ENCODE measurements at places on chromosomes 4 and X.

DNA sequence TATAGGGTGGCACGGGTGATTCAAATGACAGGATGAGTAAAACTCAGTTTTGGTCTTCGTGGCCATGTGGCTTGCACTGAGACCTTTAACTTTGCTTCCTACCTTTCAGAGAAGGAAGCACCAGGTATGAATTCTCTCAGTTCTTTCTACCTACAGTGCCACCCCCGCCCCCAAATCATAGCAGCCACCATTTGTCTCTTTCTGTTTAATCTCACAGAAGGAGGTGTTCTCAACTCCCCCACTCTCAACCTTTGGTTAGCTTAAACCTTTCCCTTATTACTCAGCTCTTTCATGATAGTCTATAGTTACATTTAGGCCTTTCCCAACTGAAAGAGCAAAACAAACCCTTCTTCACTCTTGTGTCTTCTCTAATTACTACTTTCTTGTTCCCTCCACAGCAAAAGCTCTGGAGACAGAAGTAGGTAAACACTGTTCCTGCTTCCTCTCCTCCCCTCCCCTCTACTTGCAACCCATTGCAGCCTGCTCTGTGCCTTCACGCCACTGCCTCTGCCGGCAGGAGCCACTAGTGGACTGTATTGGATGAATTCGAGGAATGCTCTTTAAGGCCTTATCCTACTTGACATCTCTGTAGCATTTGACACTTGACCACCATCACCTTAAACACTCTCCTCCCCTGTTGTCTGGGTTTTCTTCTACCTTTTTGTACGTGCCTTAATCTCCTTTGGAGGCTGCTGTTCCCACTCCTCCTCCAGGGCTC is 123.7 kb downstream of the AFF1 start:
- no peak for DNase-seq

DNA sequence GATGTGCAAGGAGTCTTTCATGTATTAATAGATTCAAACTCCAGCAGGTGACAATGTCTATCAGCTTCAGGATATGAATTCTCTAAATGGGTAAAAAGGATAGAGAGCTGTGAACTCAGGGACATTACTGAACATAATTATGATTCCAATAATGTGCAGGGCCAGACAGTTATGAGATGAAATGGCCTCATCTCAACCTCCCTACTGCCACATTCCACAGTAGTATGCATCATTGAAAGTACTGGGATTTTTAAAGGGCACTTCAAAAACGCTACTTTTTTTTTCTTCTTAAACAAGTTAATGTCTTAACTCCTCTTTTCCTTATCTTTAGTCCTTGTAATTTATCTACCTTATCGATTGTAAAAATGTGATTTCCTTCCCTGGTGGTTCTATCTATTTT is 202.0 kb downstream of the APBB2 start:
- DNase-seq = peak; percentile 59

- DNase-seq = no peak
Observed at GRCh38 chr4:121555315-121556107, 141.3 kb downstream of the ANXA5 start.

DNA sequence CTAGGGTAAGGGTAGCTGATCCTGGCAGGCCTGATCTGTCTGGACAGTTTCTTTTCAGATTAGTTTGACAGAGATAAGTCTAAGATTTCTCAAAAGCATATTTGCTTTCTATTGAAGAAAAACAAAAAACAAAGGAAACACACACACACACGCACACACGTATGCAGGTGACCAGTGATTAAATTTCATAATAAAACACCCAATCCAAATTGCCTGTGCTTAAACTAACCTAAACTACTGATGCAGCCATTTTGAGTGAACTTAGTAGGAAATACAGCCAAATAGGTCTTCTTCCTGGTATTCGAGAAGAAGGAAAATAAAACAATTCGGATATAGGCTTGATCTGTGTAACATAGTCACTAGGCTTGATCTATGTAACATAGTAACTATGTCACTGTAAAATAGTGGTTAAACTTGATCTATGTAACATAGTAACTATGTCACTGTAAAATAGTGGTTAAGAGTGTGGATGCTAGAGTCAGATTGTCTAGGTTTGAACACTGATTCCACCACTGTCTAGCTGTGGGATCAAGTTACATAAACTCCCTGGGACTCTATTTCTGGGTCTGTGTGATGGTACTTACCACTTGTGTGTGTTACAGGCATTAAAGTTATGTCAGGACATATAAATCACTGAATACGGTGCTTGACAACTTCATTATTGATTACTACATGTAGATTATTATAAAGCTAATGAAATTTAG is 9.8 kb upstream of the CCNG2 start:
- no peak for DNase-seq

DNA sequence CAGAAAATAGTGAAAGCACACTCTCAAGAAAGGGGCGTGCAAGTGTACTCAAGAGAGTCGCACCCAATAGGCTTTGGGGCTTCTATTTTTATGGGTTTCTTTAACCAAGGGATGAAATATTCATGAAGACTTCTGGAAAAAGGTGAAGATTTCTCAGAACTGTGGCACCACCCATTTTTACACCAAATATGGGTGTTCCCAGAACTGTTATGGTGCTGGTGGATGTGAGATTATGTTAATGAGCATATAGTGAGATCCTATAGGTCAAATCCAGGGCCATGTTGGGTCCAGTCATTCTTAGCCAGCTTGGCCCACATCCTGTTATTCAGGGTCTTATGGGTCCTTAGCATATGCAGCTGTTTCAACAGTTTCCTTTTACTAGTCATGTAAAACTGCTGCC is 61.0 kb upstream of the SMIM10 start:
- no peak for DNase-seq

GRCh38 chr4:66034671-66035070 is 364.4 kb upstream of the EPHA5 start:
- no peak for DNase-seq

DNA sequence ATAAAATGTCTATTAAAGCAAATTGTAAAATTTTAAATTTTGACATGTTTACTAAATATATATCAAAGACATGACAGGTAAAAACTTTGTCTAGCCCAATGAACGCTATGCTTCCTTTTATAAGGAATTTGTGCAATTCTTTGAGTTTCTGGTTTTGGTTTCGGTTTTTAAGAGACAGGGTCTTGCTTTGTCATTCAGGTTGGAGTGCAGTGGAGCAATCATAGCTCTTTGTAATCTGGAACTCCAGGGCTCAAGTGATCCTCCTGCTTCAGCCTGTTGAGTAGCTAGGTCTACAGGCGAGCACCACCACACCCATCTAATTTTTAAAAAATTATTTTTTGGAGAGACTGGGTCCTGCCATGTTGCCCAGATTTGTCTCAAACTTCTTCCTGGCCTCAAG is 60.7 kb downstream of the BLTP1 start:
- DNase-seq = no peak

DNA sequence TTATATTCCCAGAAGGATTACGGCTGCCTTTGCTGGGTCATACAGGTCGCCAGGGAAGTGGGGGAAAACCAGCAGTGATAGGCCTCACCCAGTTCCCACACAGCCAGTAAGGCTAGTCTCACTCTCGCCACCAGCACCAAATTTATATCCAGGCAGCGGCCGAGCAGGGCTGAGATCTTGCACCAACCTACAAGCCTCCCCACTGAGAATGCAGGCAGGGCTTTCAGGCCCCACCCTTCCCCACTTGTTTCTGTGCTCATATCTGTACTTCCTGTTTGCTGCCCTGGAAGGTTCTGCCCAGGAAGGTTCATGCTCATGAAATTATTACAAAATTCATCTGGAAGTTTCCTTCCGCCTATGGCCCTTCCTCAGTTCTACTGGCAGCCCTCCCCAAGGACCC is 179.7 kb downstream of the STIM2 start:
- no peak for DNase-seq

DNA sequence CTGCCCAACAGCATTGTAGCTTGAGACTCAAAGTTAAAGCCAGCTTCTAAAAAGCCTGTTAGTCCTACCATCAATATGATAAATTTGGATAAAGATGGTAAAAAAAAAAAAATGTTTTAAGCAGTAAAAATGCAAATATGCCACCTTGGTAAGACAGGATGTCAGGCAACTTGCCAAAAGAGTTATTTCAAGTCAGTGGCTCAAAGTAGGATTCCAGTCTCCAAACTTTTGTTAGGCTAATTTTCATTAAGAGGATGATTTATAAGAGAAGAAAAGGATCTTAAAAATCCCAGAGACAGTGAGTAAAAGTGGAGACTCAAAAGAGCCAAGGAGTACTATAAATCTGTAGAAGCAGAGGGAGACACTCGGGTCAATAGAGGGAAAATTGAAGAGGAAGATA is 47.5 kb downstream of the GASK1B start:
- no peak for DNase-seq

DNA sequence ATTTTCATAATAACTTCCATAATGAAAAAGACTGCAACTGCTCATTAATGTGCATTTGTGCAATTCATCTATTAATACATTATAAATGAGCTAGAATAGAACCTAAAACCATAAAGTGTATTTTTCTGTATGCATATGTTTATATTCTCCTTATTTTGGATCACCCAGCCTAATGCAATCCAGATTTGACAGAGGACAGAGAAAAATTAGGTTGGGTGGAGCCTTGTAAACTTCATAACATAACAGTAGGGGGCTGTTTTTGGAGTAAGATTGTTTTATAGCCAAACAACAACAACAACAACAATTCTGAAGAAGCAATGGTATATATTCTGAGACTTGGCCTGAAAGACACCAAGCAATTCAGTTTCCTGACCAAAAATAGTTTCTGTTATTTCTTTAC is 615.3 kb upstream of the SLIT2 start:
- no peak for DNase-seq

DNA sequence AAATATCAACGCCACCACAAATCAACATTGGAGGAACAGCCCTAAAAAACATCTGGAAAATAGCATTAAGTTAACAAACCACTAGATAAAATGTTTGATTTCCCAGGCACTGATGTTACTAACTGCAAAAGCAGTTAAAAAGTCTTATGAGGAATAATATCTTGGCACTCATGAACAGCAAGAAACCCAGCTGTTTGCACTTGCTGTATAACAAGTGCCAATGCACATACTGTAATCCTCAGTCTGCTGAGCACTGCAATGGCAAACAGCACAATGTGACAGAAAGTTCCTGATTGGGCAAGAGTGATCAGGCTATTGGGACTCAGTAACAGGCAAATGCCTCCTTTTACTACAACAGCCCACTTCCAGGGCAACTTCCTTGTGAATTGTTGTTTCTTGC is 20.8 kb upstream of the SEC24B start:
- no peak for DNase-seq

DNA sequence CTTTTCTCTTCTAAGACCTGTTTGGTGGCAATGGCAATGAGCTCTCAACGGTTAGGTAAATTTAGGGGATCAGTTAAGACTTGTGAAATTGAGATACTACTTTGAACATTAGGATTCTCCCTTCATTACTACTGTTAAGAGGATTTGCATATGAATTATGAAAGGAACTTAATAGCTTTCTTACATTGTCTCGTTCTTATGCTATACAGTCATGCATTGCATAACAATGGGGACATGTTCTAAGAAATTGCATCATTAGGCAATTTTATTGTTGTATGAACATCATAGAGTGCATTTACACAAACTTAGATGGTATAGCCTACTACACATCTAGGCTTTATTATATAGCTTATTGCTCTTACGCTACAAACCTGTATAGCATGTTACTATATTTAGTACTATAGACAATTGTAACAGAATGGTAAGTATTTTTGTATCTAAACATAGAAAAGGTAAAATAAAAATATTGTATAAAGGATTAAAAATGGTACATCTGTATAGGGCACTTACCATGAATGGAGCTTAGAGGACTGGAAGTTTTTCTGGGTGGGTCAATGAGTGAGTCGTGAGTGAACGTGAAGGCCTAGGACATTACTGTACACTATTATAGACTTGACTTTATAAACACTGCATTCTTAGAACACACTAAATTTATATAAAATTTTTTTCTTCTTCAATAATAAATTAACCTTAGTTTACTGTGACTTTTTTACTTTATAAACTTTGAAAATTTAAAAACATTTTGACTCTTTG is 62.5 kb downstream of the PAQR3 start:
- DNase-seq = peak; percentile 74

DNA sequence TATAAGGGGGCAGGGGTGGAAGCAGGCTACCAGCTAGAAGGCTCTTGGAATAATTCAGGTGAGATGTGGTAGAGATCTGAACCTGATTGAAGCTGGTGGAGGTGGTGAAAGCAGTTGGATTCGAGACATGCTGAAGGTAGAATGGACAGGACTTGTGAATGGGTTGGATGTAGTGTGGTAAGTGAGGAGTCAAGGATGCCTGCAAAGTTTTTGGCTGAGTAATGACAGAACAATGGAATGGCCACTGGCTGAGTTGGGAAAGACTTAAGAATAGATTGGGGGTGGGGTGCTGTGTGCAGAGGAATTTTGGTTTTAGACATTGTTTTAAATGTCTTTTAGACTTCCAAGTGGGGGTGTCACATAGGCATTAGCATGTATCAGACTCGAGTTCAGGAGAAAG is 33.5 kb downstream of the HPF1 start:
- DNase-seq = peak; percentile 50

DNA sequence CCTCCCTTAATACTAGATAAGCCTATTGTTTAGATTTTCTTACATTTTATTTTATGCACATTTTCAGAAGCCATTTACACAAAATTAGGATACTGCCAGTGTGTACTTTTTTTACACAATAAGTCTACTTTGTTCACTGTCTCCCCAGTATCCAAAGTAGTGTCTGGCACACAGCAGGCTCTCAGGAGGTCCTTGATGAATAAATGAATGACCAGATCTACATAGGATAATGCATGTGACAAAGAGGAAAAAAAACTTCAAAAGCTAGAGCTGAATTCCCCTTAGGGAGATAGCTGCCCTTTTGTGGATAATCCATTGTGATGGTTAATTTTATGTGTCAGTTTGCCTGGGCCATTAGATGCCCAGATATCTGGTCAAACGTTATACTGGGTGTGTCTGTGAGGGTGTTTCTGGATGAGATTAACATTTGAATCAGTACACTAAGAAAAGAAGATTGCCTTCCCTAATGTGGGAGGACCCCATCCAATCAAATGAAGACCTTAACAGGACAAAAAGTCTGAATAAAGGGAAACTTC is 61.6 kb downstream of the QDPR start:
- no peak for DNase-seq

- DNase-seq = no peak
Observed at GRCh38 chrX:13147733-13148132, 103.3 kb upstream of the FAM9C start.

GRCh38 chr4:172412851-172413580 is 599.8 kb downstream of the GALNTL6 start:
- no peak for DNase-seq

All from cardiac fibroblast (primary cell).